ENCODE measurements at places on chromosomes 3 and 15.

DNA sequence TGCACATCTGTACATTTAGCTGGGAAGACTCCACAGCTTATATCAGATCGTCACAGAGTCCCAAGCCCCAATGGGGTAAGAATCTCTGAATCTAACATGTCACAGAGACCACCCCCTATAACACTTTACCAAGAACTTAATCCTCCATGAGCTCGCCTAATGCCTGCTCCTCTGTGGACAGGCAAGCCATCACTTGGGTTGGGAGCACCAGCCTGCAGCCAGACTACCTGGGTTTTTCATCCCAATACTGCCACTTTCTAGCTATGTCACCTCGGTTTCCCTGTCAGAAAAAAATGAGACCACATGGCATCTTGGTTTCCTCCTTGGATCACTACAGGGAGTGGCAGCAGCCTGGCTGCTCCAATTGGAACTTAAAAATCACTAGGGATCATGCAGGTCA lies 277.9 kb upstream of the TLE3 start:
- DNase-seq = no peak

DNA sequence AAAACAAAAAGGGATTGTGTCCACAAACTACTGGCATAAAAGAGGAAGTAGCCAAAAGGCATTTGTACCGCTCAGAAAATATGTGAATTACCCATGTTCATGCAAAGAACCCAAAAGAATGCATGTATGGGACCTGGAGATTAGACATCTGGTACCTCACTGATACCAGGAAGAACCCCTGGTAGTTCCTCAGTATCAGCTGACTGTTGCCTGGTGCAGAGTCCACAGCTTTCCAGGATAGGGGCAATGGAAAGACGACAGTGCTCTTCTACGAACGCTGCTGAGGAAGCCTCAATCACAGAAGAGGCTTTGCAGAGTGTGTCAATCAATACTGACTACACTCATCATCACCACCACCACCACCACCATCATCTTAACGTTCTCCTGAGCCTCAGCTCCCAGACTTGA lies 63.3 kb downstream of the ATP8B4 start:
- DNase-seq = no peak

DNA sequence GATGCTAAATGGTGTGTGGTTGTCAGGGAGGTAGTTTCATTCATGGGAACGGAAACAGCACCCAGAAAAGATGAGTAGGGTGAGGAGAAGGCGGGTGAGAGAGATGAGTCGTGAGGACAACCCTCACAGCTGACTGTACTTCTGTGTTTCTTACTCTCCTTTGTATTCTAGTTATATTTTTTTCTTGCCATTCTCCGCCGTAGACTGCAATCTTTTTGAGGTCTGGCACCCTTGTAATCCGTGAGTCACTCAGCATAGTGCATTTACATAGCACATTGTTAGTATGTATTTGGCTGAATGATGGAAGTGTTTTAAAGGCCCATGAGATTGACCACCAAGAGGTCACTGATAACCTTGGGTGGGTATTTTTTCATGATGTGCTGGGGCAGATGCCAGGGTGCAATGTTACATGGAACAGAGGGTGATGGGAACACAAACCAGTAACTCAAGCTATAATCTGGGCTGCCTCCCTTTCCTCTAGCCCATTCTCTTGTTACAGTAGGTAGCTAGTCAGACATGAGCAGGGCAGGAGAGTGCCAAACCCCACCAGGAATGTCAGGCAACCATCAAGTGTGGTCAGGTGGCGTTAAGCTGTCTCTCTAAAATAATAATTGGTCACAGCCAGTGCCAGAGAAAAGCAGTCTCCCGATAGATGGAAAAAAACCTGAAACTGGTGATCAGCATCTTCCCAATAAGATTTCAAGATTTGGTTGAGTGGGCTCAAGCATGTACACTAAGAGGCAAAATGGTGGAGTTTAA lies 18.8 kb upstream of the DGKG start:
- no peak for DNase-seq

DNA sequence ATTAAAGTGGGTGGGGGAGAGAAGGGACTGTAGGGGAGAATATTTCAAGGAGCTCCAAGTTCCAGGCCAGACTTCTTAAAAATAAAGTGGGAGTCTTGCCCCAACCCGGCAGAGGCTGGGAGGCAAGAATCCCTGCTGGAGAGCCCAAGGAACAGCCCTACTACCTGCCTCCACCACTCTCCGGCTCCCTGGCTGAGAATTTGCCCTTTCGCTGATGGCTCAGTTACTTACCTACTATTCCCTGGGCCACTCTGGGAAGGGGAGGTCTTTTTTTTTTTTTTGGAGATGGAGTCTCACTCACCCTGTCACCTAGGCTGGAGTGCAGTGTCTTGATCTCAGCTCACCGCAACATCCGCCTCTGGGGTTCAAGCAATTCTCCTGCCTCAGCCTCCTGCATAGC lies 15.5 kb downstream of the MYL3 start:
- no peak for DNase-seq

DNA sequence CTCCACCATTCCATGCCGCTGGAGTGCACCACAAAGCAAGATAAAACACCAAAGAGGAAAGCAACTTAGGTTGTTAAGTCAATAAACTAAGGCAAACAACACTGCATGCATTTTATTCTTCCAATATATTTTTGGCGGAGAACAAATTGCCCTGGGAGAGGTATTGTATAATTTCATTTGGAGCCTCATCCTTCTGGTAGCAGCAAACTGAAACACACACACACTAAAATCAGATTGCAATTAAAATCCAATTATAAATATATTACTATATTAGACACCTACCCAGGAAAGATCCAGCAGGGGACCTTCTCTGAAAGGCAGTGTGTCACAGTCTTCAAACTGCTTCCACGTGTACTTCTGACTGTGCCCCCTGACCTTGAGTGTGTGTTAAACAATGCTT lies 102.3 kb downstream of the RORA start:
- no peak for DNase-seq

- no peak for DNase-seq
Observed at GRCh38 chr15:34223904-34224596, 766 bp upstream of the EMC4 start.

DNA sequence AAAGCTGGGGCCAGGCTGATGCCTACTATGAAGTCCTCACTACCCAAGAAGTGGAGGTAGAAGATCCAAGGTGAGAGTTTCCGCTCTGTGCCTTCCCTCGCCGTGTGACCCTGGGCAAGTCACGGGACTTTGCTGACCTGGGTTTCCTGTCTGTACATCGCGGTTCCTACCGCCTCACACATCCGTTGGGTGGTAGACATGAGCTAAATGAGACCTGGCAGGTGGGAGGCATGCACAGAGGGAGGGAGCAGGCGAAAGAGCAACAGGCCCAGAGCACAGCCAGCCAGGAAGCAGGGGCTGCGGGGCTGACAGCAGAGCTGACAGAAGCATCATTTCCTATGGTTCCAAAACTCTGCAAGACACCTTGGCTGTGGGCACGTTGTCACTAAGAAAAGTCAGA lies 157.3 kb upstream of the BHLHE40 start:
- no peak for DNase-seq

DNA sequence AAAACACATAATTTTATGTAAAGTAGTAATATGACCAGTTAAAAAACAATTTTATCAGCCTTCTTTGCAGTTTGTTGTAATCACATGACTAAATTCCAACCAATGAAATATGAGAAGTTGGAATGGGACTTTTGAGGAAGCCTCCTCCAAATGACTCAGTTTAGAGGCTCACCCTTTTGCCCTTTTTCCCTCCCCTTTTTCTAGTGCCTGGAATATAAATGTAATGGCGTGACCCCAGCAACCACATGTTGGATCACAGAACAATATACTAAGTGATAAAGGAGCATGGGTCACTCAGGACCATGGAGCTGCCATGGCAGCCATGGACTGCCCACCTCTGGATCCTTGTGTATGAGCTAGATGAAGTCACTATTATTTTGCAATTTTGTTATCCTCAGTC lies 48.8 kb upstream of the HEG1 start:
- DNase-seq = no peak

DNA sequence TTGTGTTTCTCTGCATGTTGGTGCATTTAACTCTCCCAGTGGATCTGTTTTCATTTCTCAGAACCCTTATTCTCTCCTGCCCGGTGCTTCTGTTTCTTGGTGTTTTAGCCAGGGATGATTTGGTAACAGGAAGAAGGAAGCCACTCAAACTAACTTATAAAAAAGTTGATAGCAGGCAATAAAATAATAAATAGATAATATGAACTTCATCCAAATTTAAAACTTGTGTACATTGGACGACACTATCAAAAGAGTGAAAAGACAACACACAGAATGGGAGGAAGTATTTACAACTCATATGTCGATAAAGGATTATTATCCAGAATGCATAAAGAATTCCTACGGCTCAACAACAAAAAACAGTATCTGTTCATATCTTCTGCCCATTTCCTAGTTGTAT lies 37.3 kb upstream of the CHRNA7 start:
- no peak for DNase-seq

DNA sequence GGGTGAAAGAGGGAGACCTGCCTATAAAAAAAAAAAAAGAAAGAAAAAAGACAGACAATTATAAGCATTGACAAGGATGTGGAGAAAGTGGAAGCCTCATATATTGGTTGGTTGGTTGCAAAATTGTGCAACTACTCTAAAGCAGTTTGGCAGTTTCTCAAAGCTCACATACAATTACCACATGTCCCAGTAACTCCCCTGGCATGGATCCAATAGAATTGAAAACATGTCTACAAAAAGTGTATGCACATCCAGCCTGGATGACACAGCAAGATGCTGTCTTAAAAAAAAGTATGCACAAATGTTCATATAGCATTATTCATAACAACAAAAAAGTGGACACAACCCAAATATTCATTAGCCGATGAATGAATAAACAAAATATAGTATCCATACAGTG lies 19.5 kb downstream of the SETMAR start:
- DNase-seq = no peak

DNA sequence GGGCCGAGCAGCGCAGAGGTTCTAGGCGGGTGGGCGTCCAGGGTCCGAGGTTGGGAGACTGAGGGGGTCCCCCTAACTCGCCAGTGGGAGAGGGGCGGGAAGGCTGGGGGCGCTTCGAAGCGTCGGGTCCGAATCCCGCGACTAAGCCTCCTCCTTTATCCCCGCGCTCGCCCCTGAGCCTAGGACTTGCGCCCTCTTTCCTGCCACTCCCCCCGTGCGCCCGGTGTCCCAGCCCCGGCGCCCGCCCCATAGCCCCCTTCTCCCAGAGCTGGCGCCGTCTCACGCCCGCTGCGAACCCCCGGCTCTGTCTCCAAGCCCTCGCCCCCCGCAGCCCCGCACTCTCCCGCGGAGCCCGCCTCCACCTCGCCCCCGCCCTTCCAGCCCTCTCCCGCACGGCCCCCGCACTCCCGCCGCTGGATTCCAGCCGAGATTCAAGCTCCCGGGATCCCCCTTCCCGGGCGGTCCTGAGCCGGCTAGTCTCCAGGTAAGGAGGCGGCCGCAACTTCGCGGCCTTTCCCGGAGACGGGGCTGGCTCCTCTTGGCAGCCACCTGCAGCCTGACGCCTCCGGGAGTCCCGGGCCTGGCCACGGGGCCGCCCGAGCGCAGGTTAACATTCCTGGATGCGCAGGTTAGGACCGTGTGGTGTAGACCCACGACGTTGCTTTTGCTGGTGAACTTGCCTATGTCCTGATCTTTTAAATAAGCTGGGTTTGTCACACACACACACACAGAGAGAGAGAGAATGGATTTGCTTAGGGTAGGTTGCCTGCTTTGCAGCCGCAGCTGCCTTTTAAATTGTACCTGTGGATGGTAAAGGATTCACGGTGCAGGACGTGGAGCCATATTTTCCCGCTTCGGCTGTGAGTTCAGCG lies 563 bp downstream of the PXYLP1 start:
- DNase-seq = no peak

GRCh38 chr3:77254967-77255831 lies 215.3 kb downstream of the ROBO2 start:
- no peak for DNase-seq

DNA sequence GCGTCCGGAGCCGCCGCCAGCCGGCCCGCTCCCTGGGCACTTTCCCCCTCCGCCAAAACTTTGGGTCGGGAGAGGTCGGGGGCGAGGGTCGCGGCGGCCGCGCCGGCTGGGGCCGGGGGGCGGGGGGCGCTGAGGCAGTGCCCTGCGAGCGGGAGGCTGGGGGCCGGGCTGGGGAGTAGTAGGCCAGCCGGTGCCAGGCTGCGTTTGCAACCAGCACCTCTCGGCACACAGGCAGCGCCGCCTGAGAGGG lies 452 bp downstream of the BBX start:
- no peak for DNase-seq

DNA sequence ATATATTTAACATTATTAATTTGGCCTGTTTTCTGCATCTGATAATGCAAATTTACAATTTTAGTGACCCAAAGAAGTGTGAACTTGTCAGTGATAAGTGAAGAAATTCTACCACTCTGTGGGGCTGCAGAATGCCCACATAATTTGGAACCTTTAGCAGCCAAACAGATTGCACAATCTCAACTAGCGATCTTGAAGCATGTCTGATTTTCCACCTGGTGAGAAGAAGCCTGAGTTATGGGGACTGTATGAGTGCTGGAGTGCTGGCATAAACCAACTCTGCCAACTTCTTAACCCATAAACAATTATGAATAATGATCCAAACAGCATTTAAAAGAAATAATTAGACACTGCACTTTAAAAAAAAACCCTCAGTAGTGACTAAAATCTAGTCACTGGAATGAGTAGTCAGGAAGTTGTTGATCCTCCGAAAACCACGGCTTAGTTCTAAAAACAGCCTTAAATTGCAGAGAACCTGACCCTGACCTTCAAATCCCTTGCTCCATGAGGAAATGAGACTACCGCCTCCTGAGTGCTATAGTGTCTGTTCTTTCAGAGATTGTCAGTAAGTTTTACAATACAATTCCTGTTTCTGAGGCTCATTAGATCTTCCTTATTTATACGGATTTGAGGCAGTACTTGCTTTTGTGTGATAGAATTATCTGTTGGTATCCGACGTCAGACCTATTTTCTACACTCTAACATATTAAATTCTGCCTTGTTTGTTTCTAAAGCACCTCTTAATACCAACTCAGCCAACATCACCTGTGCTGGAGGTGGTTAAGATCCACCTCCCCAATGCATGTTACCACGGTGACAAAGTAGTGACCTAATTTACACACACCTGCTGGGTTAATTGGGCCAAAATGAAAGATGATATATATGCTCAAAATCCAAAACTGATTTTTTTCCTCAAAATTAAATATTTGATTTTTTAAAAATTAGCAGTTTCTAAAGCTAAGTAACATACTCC lies 267.7 kb downstream of the ZBTB20 start:
- no peak for DNase-seq

- DNase-seq = no peak
Observed at GRCh38 chr3:24043168-24043567, 98.1 kb downstream of the NR1D2 start.

- DNase-seq = no peak
Observed at GRCh38 chr3:161016417-161017313, 88.5 kb downstream of the B3GALNT1 start.

DNA sequence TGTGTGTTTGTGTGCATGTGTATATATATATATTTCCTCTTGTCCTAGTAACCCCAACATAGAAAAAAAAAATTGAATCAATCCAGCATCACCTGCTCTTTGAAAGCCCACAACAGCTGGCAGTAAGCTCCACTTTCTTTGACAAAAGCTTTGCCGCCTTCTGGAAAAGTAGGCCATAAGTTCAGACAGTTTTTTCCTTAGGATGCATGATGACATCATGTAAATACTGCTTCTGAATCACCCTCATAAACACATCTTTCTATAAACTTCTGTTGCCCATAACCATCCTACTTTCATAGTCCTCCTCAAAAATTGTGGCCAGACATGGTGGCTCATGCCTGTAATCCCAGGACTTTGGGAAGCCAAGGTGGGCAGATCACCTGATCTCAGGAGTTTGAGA lies 67.4 kb downstream of the CSNK1G1 start:
- DNase-seq = no peak

- no peak for DNase-seq
Observed at GRCh38 chr15:73709686-73710085, 25.5 kb downstream of the CD276 start.

GRCh38 chr3:126441256-126441880 lies 34.3 kb downstream of the ZXDC start:
- no peak for DNase-seq
